ENCODE measurements at places on chromosomes 12 and 14.

DNA sequence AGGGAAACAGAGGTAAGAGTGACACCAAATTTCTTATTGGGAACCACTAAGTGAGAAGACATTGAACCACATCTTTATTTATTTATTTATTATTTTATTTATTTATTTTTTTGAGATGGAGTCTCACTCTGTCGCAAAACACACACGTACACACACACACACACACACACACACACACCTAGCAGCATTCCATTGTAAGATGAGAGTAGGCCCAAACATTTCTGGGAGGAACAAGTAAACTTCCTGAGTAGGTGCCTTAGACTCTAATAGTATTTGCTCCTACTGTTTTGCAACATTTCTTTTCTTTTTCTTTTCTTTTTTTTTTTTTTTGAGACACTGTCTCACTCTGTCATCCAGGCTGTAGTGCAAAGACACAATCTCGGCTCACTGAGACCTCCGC is 7.1 kb upstream of the CDC42BPB start:
- no peak for DNase-seq

DNA sequence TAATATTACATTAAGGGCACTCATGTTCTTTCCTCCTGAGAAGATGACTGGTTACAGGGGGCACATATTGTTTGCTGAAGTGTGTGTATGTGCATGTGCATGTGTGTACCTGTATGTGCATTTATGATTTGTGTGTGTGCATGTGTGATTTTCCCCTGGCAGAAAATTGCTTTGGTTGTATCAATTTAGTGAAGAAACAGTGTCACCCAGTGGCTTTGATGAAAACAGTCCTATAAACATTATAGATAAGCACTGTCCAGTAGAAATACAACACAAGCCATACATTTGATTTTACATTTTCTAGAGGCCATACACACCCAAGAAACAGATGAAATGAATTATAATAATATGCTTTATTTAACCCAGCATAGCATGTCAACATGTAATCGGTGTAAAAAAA is 8.6 kb downstream of the PDE3A start:
- no peak for DNase-seq

DNA sequence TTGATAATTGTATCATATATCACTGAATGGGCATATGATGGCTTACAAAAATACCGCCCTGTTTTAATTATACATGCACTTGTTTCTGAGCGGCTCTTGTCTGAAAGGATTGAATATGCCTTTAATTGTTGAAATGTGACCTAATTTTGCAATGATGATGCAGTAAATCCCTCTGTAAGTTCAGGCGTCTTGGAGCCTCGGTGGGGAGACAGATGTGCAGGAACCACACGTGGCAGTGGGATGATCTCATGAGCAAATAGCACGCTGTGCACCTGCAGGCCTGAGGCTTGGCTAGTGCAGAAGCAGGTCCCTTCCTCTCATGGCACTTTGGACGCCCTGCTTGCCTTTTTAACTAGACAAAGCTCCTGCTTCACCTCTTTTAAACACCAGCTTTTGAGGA is 49.3 kb upstream of the ASPG start:
- DNase-seq, result no peak

DNA sequence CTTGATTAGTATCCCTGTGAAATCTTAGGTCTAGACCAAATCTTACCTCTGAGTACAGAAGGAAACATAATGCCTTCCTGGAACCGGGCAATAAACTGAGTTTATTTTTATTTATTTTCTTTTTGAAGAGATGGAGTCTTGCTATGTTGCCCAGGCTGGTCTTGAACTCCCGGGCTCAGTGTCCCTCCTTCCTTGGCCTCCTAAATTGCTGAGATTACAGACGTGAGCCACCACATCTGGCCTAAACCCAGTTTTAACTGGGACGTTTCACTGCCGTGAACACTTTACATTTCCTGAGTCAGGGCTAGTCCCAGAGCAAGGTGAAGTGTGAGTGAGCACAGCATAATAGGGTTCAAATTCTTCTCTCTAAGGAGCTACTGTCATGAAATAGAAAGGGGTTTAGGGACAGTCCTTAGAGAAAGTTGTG is 671 bp downstream of the GUCY2C start:
- DNase-seq, result no peak

DNA sequence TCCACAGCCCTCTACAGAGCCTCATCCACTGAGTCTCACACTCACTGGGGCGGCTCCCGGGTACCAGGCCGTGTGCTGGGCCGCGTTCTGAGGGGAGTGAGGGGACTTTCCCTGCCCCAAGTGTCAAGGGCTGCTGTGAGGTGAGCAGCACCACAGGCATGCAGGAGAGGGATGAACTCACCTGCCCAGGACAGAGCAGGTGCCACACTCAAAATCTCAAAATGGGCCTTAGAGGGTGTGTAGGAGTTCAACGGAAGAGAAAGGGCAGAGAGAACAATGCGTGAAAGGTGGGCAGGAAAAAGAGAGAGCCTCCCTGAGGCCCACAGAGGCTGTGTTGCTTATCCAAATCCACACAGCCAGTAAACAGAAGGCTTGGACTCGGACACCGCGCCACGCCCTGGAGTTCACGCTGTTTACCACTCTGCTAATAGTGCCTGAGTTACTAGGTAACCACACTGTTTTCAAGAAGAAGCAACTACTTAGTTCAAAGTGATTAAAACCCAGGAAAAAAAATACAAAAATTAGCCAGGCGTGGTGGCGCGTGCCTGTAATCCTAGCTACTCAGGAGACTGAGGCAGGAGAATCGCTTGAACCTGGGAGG is 32.7 kb downstream of the TSPAN11 start:
- DNase-seq, result no peak

DNA sequence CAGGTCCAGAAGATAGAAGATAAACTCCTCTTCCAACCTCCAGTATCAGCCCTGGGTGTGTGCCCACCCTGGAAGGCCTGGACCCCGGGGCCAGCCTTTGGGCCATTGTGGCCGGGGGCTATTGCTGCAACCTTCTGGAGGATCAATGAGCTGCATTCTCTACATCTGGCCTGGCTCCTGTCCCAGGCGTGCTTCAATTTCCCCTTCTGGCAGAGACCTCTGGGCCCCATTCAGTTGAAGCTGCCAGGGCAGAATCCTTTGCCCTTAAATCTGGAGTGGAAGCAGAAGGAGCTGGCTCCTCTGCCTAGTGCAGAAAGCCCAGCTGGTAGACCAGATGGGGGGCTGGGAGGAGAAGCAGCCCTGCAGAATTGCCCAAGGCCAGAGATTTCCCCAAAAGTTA is 10.0 kb downstream of the NYNRIN start:
- DNase-seq, result no peak

GRCh38 chr12:14442221-14442881 is 76.9 kb downstream of the ATF7IP start:
- DNase-seq, result no peak

DNA sequence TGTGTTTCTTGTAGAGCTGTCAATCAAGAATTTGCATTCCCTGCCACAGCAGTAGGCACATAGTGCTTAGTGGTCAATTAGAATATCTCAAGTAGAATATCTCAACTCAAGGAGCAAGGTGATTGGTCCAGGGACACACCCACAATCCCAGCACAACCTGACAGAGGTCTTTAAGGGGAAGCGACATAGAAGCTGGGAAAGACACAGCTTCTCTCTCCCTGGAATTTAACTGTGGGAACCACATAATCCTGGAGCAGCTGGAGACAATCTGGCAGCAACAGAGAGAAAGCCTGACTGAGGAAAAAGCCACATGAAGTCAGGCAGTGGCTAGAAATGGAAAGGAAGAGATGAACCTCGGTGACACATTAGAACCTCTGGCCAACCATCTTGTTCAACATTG is 85.7 kb upstream of the LMO3 start:
- DNase-seq, result no peak

GRCh38 chr14:35254736-35255135 is 37.4 kb upstream of the PSMA6 start:
- no peak for DNase-seq

DNA sequence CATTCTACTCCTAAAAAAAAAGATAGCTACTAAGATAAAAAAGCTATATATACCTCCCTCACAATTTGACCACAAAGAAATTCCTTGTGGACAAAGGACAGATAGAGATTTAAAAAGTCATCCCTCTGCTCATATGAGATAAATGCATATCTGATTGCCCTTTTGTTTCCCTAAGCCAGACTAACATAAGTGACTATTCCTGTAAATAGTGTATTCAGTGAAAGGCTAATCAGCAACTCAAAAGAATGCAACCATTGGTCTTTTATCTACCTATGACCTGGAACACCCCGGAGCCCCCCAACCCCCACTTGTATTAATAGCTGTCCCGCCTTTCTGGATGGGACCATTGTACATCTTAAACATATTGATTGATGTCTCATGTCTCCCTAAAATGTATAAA is 6.3 kb upstream of the TMPO start:
- DNase-seq, result no peak

DNA sequence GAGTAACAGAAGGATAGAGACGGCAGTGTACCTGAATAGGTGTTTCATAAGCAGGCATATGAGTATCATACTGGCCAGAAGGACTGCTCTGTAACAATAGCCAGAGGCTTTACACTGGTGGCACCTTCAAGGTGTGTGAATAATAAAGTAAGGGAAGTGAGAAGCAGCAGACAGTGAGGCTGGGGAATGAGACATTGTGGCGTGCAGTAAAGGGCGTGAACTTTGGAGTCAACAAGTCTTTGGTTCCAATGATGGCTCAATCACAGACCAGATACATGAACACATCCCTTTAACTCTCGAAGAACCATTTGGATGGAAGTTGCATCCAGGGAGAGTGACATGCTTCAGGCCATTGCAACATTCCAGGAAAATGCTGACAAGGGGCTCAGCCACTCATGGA is 32.0 kb upstream of the CCND2 start:
- DNase-seq, result no peak

- DNase-seq, result no peak
Measured at GRCh38 chr14:69027242-69027913, 48.3 kb upstream of the ACTN1 start.

Data from NCI-H187 (cell line).